Activated CD8-positive, alpha-beta T cell treated with anti-CD3 and anti-CD28 coated beads for 36 hours (primary cell): ENCODE measurements at places on chromosomes 16 and 17.
A peak's percentile ranks its signal among the peaks of the same experiment; 100 is the strongest.

DNA sequence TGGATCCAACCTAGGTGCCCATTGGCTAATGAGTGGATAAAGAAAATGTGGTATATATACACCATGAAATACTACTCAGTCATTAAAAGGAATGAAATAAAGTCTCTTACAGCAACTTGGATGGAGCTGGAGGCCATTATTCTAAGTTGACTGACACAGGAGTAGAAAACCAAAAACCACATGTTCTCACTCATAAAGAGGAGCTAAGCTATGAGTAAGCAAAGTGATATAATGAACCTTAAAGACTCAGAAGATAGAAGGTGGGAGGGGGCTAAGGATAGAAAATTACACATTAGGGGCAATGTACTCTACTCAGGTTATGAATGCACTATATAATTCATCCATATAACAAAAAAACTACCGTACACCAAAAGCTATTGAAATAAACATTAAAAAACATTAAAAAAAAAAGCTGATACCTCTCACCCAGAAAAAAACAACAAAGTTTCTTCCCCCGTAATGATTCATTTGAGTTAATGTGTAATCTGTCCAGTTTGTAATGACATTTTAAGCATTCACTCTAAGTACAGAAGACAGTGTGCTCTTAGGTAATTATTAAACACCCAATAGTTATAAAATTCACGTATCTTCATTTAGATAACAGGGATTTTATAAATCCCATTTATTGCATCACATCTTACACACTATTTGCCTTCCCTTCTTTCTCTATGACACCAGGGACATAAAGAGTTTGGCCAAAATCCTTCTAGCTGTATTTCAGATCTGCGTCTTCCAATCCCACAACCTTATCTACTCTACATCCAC is 941.5 kb downstream of the CDH11 start:
- H3K36me3 ChIP-seq: no peaks in the 10 kb centered on the region
- no peak overlapping the region for H3K4me3 ChIP-seq
- H3K4me1 ChIP-seq: no peaks in the 10 kb centered on the region
- H3K27ac ChIP-seq: no peak overlapping the region

- no peak for DNase-seq
- H3K27ac ChIP-seq: no peak overlapping the region
- no peaks in the 10 kb centered on the region for H3K36me3 ChIP-seq
- no peaks in the 10 kb centered on the region for H3K4me1 ChIP-seq
These were observed 549.1 kb downstream of the WWOX start for GRCh38 chr16:78648517-78648916.

DNA sequence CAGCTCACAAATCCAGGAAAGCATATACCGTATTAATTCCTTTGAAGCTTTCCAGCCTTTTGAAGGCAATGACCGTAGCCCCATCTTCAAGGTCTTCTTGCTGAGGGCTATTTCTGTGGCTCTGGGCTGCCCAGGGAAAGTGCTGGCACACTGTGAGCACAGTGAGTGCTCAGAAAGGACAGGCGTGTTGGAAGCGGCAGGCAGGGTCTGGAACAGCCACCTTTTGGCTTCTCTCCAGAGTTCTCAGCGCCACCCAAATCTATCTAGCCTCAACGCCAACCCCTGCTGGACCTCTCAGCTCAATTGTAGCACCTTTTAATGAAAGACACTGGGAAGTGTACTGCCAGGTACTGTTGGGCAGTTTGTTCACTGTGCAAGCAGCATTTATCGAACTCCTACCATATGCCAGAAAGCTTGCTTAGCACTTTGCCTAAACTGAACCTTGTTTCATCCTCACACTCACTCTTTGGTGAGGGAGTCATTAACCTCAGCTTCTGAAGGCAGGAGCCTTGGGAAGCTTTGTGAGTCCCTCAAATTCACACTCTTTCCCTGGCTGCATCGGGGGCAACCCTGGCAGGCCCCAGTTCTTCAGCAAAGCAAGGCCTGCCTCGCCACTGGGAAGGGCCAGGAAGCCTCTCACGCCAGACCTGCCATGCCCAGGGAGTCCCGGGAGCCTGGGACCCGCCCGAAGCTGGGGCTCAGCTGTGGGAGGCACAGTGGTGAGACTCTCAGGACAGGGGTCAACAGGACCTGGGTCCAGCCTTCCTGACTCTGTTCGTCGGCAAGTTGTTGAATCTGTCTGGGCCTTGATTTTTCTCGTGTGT is 13.5 kb upstream of the CIBAR2 start:
- peaks cover 12% of the 10 kb centered on the region for H3K4me1 ChIP-seq
- no peak overlapping the region for H3K27ac ChIP-seq
- H3K36me3 ChIP-seq: no peaks in the 10 kb centered on the region
- no peak for DNase-seq

DNA sequence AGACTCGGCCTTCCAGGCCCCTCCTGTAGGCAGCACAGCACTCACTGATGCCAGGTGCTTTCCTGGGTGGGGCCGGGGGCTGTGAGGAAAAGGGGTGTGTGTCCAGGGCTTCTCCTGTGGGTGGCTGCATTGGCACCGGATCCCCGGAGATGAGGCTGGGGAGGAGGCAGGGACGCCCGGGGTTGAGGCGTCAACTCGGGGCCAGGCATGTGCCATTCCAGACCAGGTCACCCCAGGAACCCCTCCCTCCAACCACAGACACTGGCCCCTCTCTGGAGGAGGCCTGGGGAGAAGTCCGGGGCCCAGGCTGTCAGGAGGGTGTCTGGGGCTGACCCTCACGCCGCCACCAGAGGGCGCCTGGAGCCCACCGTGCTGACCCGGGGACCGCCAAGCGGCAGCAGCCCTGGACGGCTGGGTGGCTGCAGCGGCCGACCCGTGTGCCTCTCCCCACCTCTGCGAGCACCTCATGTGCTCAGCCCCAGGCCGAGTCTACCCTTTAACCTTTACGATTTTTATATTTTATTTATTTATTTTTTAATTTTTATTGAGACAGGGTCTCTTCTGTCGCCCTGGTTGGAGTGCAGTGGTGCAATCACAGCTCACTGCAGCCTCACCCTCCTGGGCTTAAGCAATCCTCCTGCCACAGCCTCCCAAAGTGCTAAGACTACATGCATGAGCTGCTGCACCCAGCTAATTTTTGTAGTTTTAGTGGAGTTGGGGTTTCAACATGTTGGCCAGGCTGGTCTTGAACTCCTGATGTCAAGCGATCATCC is 3.2 kb upstream of the METRN start:
- peak; percentile 85 for DNase-seq
- H3K27ac ChIP-seq: no peak overlapping the region
- H3K4me1 ChIP-seq: peaks cover 9% of the 10 kb centered on the region
- H3K27me3 ChIP-seq: peaks cover 37% of the 10 kb centered on the region

DNA sequence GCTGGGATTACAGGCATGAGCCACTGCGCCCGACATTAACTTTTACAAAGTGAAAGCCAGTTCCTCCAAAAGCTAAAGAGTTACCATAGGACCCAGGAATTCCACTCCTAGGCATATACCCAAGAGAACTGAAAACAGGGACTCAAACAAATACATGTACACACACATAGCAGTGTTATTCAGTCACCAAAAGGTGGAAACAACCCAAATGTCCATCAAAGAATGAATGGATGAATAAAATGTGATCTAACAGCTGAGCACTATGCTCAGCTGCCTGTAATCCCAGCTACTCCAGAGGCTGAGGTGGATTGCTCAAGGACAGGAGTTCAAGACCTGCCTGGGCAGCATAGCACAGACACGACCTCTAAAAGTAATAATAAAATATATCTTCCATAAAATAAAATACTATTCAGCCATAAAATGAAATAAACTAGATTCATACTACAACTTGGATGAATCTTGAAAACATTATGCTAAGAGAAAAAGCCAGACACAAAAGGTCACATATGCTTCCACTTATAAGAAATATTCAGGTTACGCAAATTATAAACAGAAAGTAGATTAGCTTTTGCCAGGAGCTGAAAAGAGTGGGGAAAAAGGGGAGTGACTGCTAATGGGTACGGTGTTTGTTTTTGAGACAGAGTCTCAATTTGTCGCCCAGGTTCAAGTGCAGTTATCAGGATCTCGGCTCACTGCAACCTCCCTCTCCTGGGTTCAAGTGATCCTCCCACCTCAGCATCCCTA is 9.3 kb upstream of the USP7 start:
- no peak overlapping the region for H3K27ac ChIP-seq
- no peak overlapping the region for H3K4me3 ChIP-seq
- peaks cover 2% of the 10 kb centered on the region for H3K27me3 ChIP-seq
- H3K36me3 ChIP-seq: no peaks in the 10 kb centered on the region
- DNase-seq: no peak

DNA sequence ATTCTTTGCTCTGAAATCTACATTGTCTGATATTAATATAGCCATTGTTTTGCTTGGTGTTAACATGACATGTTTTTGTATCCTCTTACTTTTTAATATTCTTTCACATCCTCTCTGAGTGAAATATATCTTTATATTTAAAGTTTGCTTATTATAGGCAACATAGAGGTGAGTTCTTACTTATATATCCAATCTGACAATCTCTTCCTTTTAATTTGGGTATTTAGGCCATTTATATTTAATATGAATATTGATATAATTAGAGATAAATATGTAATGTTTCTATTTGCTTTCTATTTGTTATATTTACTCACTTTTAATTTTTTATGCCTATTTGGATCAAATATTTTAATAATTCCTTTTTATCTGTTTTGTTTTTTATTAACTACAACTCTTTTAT is 554.1 kb upstream of the SALL1 start:
- H3K27ac ChIP-seq: no peak overlapping the region
- H3K4me1 ChIP-seq: no peaks in the 10 kb centered on the region
- peaks cover 7% of the 10 kb centered on the region for H3K36me3 ChIP-seq
- H3K4me3 ChIP-seq: no peak overlapping the region
- DNase-seq: no peak

GRCh38 chr16:9976601-9977000 is 205.6 kb downstream of the GRIN2A start:
- peaks cover 2% of the 10 kb centered on the region for H3K27me3 ChIP-seq
- no peak overlapping the region for H3K4me3 ChIP-seq
- H3K36me3 ChIP-seq: no peaks in the 10 kb centered on the region
- H3K27ac ChIP-seq: no peak overlapping the region
- no peaks in the 10 kb centered on the region for H3K4me1 ChIP-seq
- no peak for DNase-seq

- H3K27ac ChIP-seq: no peak overlapping the region
- DNase-seq: peak; percentile 59
- H3K4me1 ChIP-seq: peaks cover 18% of the 10 kb centered on the region
- H3K36me3 ChIP-seq: no peaks in the 10 kb centered on the region
These were observed 55.6 kb downstream of the BAIAP2 start for GRCh38 chr17:81090361-81091136.

GRCh38 chr17:74379495-74380085 is 12.3 kb downstream of the GPR142 start:
- H3K4me3 ChIP-seq: no peak overlapping the region
- H3K27ac ChIP-seq: no peak overlapping the region
- peak; percentile 96 for DNase-seq
- H3K4me1 ChIP-seq: no peaks in the 10 kb centered on the region
- no peaks in the 10 kb centered on the region for H3K27me3 ChIP-seq

DNA sequence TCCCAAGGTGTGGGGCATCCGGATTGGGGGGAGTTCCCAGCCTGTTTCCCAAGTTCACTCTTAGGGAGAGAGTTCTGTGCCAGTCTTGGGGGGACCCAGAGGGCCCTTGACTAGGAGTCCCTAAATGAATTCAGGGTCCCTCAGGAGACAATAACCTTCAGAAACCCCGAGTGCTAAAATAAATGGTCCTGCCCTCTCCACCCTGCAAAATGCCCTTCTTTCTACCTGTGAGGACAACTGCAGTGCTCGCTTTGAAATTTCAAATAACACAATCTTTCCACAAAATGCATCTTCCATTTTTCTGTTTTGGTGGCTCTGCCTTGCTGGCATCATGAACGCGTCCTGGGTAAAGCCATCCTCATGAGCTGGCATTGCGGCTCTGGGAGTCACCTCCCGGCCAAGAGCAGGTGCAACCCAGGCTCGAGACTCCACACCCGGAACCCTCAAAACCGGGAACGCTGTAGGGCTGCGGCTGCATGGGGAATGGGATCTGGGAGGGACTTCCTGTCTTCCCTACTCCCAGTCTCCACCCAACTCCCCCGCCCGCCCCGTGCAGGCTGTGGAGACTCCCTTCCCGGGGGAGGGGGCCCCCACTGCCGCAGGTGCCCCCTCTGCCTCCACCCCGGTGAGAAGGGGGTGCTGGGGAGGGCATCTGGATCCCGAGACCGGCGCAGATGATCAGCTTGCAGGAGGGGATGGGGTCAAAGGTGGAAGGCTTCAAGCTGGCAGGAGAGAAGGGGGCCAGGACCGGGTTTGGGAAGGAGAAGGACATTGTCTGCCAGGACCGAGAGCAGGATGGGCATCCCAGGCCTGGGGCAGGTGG is at the start of gene ZNF205:
ZNF205 (plus strand) TSS at position 529 of the 823 bp plus-strand sequence. CDS start 845 bp downstream, outside the sequence.
- DNase-seq: no peak
- H3K4me1 ChIP-seq: peaks cover 2% of the 10 kb centered on the region
- H3K36me3 ChIP-seq: no peaks in the 10 kb centered on the region
- peaks cover 8% of the 10 kb centered on the region for H3K27me3 ChIP-seq
- no peak within 1 kb of the TSS for H3K27ac ChIP-seq

DNA sequence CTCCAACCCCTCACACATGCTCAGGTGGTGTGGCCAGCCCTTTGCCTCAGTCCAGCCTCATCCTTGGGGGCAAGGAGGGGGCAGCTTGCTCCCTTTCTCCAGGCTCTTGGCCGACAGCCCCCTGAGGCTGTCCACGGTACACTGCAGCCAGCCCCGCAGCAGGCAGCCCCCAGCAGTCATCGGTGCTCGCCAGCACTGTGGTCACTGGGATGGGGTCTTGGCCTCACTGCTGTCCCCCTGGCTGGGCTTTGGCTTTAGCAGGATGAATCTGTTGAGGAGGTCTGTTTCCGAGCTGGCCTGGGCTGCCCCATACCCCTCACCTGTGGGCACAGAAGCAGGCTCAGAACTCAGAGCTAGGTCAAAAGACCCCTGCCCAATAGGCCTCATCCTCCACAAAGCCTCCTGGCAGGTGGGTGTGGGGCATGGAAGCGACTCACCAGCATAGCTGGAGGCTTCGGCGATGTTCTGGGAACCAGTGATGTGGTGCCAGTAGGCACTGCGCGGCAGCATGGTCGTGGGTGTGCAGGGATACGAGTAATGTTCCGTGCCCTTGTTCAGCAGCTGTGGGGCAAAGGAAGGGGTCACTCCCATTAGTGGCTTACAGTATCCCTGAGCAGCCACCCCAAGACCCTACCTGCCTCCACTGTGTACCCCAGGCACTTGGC is 10.8 kb downstream of the POLR2C start:
- peaks cover 12% of the 10 kb centered on the region for H3K36me3 ChIP-seq
- H3K4me3 ChIP-seq: no peak overlapping the region
- peaks cover 15% of the 10 kb centered on the region for H3K4me1 ChIP-seq

GRCh38 chr16:84919269-84919668 is 92.1 kb downstream of the ZDHHC7 start:
- H3K4me3 ChIP-seq: no peak overlapping the region
- no peaks in the 10 kb centered on the region for H3K4me1 ChIP-seq
- H3K27ac ChIP-seq: no peak overlapping the region
- DNase-seq: no peak
- peaks cover 12% of the 10 kb centered on the region for H3K27me3 ChIP-seq
